ENCODE measurements at places on chromosomes 3 and 15.

DNA sequence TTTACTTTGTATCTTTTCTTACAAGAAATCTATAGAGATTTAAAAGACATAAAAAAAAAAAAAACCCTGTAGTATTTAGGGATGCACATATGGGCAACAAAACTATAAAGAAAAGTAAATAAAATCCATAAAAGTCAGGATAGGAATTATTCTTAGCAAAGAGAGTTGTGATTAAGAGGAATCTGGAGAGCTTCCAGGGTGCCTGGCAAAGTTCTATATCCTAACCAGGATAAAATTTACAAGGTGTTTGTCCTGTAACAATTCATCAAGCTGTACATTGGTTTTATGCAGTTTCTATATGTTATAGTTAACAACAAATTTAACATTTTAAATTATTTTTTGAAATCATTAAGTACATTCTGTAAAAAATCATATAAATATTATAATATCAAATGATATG, 7.9 kb downstream of the SECISBP2L start:
- no peak for DNase-seq

DNA sequence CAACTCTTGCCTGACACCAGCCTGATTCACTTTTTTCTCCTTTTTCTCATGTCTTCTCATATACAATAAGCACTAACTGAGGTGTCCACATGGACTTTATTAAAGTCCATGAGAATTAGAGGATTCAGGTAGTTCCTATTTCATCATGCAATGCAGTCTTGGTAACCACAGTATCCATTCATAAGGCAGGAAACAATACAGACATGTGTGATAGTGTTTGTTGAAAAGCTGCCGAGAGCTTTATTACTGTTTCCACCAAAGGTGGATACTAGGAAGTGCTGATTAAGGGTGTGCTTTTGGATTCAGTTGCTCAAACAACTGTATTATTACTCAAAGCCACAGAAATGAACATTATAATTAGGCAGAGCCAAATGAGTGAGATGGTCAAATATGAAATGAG, 5.3 kb downstream of the CASR start:
- no peak for DNase-seq

DNA sequence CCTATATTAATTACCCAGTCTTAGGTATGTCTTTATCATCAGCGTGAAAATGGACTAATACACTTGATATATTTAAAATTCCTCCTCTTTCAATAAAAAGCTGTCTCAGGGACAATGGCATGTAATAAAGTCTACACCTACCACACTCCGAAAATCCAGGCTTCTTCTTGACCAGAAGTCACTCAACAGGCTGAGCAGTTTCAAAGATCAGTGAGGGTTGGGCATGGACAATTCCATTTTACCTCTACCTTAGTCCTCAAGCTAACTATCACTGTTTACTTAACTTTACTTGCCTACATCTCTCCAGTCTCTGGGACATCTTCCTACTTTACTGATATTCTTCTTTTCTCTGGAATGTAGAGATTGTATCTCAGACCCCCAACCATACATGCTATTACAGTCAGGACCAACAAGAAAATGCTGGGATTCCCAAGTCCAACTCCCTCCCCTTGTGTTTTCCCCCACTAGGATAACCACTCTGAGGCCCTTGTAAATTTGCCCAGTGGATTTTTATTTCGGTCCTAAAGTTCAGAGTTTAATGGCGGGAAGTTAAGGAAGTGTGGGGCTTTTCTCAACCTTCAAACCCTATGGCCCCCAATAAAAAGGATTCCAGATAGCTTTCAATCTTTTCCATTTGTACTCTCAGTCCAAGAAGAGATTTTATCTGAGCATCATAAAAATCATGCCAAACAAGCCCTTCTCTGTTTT, 137.1 kb upstream of the TSC22D2 start:
- no peak for DNase-seq

DNA sequence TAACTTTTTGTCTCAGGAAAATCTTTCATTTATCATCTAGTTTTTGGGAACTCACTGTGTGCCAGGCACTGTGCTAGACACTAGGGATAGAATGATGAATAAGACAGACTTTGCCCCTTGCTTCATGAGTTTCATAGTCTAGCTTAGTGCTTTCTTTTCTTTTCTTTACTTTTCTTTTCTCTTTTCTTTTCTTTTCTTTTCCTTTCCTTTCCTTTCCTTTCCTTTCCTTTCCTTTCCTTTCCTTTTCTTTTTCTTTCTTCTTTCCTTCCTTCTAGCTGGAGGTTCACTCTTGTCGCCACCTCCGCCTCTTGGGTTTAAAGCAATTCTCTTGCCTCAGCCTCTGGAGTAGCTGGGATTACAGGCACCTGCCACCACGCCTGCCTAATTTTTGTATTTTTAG, 172.9 kb downstream of the EDEM1 start:
- DNase-seq: no peak

- no peak for DNase-seq
Observed at GRCh38 chr3:123159926-123160635, 41.7 kb upstream of the SEC22A start.

- DNase-seq: no peak
Observed at GRCh38 chr3:31448035-31448881, 84.5 kb upstream of the STT3B start.

DNA sequence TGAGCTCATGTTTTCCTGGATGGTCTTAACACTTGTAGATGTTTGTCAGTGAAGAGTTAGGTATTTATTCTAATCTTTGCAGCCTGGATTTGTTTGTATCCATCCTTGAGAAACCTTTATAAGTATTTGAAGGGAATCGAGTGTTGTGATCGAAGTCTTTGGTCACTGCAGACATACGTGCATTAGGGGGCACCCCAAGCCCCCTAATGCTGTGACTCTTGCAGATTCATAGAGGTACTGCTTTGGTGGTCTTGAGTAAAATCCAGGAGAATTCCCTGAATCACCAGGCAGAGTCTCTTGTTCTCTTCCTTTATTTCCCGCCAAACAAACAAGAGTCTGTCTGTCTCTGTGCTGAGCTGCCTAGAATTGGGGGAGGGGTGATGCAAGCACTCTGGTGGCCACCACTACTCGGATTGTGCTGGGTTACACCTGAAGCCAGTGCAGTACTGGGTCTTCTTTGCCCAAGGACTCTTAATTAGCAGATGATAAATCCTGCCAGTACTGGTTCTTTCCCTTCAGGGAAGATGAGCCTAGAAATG, 170.5 kb upstream of the POU1F1 start:
- DNase-seq: no peak

DNA sequence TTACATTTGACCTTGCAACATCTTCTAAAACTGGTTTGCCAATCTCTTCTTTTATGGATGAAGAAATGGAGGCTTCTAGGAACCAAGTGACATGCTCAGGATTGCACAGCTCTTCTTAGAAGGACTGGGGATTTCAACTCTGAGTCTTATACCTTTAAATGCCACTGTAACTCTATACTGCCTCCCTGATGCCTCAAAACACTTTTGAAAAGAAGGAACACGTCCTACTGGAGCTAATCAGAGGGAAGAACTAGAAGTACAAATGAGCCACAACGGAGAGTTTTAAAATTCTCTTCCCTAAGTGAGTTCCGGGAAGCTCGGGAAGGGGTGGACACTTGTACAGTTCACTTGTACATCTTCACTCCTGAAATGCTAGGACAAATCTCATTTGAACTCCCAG, 949 bp upstream of the MITF start:
- no peak for DNase-seq

- DNase-seq: no peak
Observed at GRCh38 chr3:62672988-62673313, 202.3 kb downstream of the CADPS start.

DNA sequence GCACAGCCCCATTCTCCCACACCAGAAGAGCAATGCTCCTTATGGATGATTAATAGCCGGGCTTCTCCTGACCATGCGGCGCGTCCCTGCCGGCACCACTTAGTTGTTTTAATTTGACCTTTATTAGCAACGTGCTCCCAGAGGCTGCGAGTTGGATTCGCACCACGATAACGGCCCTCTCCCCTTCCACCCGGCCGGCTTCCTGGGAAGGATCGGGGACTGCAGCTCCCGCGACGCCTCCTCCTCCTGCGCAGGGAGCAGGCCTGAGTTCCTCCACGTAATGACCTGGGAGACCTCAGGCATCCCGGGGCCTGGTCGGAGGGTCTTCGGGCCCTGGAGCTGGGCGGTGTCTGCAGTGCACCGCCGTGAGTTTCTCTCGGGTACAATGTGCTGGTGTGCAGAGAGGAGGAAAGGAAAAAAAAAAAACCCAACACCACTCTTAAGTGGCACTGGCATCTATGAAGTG, 243.3 kb upstream of the TOPAZ1 start:
- no peak for DNase-seq

DNA sequence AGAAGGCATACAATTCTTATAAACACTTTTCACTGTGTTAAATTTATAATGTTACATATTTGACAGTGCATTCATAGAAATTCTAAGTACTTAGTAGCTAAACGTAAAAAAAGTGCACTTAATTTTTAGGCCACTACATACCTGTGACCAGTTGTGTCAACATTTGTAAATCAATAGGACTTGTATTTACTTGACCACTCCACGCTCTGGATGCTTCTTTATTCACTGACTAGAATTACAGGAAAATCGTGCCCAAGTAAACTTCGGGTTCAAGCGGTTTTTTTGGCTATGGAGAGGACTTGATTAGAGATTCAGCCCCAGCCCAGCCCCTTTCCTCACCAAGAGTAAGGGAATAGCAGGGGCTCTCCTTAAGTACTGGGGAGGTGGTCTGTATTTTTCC, 21.8 kb downstream of the WDR53 start:
- DNase-seq: no peak

DNA sequence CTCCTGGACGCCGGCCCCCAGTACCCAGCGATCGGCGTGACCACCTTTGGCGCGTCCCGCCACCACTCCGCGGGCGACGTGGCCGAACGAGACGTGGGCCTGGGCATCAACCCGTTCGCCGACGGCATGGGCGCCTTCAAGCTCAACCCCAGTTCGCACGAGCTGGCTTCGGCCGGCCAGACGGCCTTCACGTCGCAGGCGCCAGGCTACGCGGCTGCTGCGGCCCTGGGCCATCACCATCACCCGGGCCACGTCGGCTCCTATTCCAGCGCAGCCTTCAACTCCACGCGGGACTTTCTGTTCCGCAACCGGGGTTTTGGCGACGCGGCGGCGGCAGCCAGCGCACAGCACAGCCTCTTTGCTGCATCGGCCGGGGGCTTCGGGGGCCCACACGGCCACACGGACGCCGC, 956 bp downstream of the ZIC1 start:
- peak; percentile 24 for DNase-seq
